ENCODE measurements at places on chromosomes 16 and 17.

DNA sequence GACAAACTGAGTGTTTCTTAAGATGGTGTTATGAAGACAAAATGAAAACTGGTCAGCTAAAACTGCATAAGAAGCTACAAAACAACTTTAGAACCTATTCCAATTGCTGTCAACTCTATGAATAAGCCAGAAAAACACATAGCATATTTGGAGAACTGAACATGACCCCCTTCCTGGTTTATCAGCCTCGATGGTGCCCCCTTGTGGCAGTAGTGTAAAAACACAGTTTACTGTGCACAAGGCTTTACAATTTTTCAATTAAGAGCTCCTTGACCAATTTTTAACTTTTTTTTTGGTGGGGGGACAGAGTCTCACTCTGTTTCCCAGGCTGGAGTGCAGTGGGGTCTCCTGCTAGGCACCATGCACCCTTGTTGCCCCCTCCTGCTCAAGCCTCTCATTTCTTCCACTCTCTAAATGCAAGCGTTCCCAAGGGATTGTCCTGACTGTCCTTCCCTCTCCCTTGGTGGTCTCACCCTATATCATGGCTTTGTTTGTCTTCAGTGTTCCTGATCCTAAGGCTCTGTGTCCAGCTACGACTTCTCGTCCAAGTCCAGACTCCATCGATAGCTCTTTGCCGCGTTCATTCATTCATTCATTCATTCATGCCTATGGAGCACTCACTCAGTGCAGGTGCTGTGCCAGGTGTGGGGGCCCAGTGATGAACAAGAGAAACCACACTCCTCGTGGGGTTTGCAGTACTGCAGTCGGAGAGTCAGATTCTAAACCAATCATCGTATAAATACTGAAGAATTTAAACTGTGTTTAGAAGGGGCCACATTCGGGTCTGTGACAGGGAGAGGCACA, 7.5 kb downstream of the EIF1 start:
- DNase-seq, result peak; percentile 74

DNA sequence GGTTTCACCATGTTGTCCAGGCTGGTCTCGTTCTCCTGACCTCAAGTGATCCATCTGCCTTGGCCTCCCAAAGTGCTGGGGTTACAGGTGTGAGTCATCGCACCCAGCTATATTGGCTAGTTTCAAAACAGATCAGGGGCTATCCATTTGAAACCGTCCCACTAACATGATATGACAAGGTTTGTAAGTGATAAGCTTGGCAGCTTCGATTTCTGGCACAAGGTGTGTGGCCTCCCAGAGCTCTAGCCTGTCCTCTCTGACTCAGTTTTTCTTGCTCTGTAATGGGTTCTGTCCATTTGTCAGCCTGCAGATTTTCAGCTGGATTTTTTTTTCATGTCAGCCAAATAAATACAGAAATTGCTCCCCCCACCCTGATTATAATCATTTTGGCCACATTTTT, 31.8 kb upstream of the TENT4B start:
- no peak for DNase-seq

- DNase-seq, result no peak
Observed at GRCh38 chr16:4313563-4314531, 2.0 kb upstream of the GLIS2 start.

DNA sequence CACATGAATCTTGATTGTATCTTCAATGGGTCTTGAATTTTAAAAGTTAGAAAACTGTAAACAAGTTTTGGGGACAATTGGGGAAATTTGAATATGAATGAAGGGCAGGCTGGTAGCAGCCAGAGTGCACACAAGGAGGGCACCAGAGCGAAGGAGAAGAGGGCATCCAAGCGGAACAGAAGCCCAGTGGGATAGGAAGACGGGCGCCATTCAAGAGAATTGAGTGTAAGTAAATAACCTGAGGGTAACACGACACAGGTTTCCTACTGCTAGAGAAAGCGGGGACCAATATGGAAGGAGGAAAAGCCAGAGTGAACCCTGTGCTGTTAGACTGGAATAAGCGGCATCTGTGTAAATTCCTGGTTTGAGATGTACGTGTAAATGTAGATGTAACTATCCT, 115.1 kb upstream of the CCL2 start:
- DNase-seq, result no peak

GRCh38 chr16:53486230-53486629, 16.8 kb downstream of the AKTIP start:
- no peak for DNase-seq

- DNase-seq, result no peak
Observed at GRCh38 chr17:79587421-79587820, 23.4 kb downstream of the RBFOX3 start.

GRCh38 chr16:8070506-8070905, 519.8 kb downstream of the TMEM114 start:
- no peak for DNase-seq

GRCh38 chr17:58121925-58122324, 26.3 kb upstream of the OR4D1 start:
- peak; percentile 34 for DNase-seq

DNA sequence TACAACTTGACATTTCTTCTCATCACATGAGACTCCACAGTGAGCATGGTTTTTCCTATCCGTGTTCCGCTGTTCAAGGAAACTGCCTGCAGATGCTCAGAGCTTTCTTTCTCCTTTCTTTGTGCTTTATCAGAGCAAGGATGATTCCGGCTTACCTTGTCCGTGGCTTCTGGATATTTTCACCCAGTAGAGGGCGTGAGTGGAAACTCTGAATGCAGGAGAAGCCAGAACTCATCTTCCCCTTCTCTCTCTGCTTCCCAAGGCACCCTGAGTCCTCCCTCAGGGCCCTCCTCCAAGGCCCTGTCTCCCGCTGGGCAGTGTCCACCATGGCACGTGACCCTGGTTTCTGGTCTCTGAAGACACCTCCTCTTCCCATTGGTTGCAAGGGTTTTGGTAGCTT, 721.1 kb upstream of the RBFOX1 start:
- DNase-seq, result no peak

DNA sequence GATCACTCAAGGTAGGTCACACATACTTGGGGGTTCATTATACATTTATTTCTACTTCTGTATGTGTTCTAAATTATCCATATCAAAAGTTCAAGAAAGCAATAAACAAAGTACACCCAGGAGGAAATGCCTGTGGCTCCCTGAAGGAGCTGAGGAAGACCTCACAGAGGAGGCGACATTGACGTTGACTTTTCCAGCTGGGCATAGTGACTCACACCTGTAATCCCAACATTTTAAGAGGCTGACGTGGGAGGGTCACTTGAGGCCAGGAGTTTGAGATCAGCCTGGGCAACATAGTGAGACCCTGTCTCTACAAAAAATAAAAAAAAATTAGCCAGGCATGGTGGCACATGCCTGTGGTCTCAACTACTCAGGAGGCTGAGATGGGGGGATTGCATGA, 16.3 kb downstream of the ITGAD start:
- DNase-seq, result no peak

GRCh38 chr16:2492292-2492691, 17.4 kb downstream of the TBC1D24 start:
- DNase-seq, result no peak

- DNase-seq, result no peak
Observed at GRCh38 chr17:66733759-66734158, 101.2 kb upstream of the CACNG5 start.

DNA sequence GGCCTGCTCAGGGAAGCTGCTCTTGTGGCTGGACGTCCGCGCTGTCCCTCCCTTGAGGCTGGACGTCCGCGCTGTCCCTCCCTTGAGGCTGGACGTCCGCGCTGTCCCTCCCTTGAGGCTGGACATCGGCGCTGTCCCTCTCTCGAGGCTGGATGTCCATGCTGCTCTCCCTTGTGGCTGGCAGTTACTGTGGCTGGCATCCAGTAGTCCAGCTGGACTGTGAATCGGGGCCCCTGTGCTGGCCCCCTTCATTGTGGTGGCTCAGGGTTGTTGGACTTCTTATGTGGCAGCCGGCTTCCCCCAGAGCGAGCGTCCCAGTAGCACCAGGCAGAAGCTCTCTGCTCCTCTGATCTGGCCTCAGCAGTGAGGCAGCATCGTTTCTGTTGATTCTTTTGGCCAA, 141.5 kb downstream of the IRF8 start:
- no peak for DNase-seq

GRCh38 chr16:2339521-2340484, 725 bp downstream of the ABCA3 start:
- DNase-seq, result peak; percentile 37

DNA sequence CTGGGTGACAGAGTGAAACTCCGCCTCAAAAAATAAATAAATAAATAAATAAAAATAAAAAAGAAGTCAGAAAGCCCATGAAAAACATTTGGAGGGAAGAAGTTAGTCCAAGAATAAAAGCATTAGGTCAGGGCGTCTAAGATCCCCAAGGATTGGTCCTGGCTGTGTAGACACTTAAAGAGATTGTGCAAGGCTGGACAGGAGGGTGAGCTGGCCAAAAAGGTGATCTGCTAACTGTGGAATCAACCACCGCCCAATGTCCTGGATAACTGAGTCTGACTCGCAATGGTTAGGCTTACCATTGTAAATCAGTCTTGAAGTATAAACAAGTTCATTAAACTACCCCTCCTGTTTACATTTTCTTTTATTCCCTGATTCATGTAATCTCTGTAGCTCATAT, 8.8 kb upstream of the ABCA8 start:
- DNase-seq, result no peak

- no peak for DNase-seq
Observed at GRCh38 chr17:71869841-71870545, 250.8 kb upstream of the SOX9 start.

GRCh38 chr17:19805006-19805405, 56.9 kb upstream of the ALDH3A1 start:
- DNase-seq, result no peak

DNA sequence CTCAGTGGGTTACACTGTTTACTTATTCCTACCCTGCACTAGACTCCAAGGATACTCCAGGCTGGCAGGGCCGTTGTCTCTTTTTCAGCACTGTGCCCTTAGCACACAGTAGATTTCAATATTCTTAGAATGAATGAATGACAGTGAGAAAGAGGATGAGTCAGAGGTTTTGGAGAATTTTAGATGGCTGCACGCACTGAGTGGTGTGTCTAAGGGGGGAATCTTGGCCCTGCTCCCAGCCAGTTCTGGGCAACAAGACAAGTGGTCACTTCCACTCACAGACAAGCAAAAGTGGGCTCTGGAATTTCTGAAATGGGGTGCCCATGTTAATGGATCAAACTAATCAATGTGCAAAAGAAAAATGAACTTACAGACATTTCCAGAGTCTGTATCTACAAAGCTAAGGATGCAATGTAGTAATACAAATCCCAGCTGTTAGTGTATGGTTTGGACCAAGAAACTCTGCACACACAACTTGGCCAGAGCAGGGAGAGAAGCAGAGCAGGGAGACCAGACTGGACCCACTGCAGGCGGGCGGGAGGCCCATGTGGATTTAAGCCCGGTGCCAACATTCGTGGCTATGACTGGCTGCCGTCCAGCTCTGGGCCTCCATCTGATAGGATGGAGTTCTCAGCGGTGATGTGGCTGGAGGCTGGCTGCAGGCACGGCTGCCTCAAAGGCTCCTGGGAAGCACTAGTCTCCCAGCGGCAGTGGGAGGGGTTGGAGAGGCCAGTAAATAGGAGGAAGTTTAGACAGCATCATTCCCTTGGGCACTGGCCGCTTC, 95.6 kb upstream of the CDYL2 start:
- no peak for DNase-seq

- no peak for DNase-seq
Observed at GRCh38 chr16:85681255-85681654, 7.5 kb downstream of the GINS2 start.

GRCh38 chr17:65385071-65385470, 176.4 kb downstream of the AXIN2 start:
- DNase-seq, result no peak

DNA sequence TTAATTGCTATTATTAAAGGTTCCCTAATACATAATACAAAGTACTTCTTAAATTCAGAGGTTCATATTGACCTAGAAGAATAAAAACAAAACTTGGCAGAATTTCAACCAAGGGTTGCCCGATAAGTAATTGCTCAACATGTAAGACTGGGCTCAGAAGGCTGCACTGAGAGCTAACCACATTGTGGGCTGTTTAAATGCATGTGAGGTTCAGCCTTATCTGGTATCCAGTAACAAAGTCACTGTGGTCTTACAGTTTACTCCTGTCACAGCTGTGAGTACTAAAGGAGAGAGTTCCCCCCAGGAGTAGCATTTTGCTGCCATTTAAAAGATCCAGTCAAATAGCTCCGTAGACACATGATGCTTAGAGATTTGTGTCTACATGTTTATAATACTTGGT, 1.6 kb upstream of the DHRS11 start:
- no peak for DNase-seq

- no peak for DNase-seq
Observed at GRCh38 chr17:30248786-30249185, 13.3 kb upstream of the SLC6A4 start.

GRCh38 chr17:39757931-39758873, 20.5 kb downstream of the GRB7 start:
- peak; percentile 50 for DNase-seq

- no peak for DNase-seq
Observed at GRCh38 chr17:31907342-31907962, 5.9 kb upstream of the UTP6 start.

GRCh38 chr16:57235128-57236021, 9.7 kb upstream of the ARL2BP start:
- no peak for DNase-seq

DNA sequence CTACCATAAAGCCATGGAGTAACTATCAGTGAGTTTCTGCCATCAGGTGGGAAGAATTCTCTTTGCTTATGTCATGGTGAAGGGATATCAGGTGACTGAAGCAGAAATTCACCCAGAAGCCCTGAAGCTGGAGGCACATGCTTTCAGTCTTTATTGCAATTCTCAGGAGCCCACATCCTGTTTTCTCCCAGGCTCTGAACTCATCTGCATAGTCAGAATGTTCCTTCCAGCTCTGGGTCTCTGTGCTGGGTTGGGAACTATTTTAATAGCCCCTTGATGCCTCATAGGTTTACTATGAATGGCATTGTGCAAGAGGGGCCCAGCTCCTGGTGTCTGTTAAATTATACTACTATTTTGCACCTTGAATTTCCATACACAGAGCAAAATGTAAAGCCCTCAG, 198.4 kb upstream of the SOX9 start:
- DNase-seq, result no peak

DNA sequence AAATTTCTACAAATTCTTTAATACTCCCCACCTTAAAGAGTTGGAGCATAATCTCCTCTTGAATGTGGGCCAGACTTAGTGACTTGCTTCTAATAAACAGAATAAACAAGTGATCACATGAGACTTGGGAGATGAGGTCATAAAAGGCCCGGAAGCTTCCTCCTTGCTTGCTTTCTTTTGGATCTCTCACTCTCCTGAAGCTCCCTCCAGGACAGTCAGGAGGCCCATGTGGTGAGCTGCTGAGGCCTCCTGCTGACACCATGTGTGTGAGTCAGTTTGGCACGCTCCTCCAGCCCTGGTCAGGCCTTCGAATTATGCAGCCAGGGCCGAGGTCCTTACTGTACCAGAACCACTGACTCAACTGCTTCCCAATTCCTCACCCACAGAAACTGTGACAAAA, 53.2 kb downstream of the NDEL1 start:
- DNase-seq, result no peak

DNA sequence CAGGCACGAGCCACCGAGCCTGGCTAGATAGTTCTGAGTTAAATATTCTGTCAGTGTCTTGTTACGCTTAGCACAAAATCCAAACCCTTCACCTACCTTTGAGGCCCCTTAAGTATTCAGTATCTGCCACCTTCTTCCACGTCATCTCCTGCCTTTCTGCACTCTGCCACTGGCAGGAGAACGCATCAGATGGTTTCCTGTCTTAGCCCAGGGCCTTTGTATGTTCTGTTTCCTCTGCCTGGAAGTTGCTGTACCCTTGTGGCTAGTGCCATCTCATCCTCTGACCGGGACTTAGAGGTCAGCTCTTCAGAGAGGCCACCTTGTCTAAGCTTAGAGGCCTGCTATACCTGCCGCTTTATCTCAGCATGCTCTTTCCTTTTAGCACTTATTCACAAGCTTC, 67.5 kb upstream of the LGALS9 start:
- DNase-seq, result no peak

Measured in activated CD4-positive, alpha-beta T cell treated with anti-CD3 and anti-CD28 coated beads, Interleukin-2, amount 50 U/mL, for 1 hour (primary cell).